ENCODE measurements at places on chromosomes 4 and X.

GRCh38 chr4:182384631-182385091 is 141.5 kb downstream of the TENM3 start:
- DNase-seq: no peak

DNA sequence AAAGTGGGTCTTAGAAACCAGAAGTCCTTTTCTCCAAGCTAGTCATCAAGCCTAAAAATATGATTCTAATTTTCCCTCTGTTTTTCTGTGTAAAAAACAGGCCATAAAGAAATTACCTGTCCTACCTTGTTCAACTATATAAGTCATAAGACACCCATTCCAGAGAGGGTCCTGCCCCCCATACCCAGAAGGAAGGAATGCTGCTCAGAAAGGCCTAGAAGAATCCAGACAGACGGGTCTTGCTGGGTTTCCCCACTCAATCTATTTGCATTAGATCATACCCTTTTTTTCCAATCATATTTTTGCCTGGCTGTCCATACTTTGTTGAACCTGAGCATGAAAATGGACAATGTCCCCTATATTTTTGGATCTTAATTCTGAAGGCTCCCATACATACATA is 16.3 kb upstream of the XAGE2 start:
- DNase-seq: no peak

- DNase-seq: no peak
Measured at GRCh38 chr4:121484633-121485032, 103.8 kb upstream of the QRFPR start.

GRCh38 chrX:118655561-118656246 is 71.7 kb upstream of the IL13RA1 start:
- DNase-seq: no peak

DNA sequence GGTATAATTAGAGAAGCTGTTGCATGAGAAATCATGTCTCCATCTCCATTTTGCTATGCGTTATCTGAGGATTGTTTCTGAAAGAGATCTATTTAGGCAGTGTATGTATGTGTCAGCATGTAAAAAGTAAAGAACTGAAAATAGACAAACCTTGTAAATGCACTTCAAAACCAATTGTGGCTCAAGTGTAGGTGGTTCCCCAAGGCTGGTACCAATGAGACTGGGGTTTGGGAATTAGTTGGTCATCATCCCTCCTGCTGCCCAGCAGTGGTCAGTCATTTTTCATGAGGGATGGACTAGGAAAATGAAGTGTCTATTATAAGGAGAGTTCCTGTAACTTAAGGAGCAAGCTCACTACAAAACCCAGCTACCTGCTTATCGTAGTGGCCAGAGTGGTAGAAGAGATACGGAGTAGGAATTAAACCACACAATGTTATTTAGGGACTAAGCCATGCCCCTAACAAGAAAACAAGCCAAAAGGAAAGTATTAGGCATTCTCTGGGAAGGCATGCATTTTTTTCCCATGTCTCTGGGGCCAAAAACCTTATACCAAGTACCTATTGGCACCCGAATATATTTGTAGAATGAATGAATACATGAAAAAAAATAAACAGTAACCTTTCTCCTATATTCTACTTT is 259.0 kb downstream of the CHIC1 start:
- no peak for DNase-seq

GRCh38 chrX:54695816-54696487 is 102.1 kb downstream of the ITIH6 start:
- DNase-seq: no peak

- DNase-seq: no peak
Measured at GRCh38 chrX:9644335-9644734, 121.3 kb downstream of the GPR143 start.

DNA sequence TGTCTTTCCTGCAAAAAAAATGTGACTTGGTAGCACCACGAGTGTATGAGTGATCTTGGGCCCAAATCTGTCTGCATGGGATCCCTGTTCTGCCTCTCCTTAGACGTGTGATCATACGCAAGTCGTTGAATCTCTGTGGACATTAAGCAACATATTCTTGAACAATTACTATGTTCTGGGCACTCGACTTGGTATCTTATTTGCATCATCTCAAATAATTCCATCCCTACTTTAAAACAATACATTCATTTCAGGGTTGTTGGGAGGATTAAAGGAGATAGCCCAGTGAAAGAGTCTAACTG is 145.4 kb upstream of the CPEB2 start:
- no peak for DNase-seq

- no peak for DNase-seq
Measured at GRCh38 chrX:77595848-77596247, 148.7 kb downstream of the FGF16 start.

DNA sequence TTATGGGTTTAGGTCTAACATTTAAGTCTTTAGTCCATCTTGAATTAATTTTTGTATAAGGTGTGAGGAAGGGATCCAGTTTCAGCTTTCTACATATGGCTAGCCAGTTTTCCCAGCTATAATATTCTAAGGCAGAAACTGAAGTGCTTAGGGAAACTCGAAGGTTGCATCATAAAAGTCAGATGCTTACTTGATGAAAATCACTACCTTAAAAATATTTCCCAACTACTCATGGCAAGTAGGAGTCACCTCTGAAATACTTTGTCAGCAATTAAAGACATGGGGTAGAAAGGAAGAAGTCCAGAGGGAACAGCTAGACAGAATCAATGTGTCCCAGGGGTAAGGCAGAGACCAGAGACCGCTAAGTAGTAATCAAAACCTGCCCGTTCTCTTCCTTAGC is 6.3 kb upstream of the AP1S2 start:
- DNase-seq: no peak

DNA sequence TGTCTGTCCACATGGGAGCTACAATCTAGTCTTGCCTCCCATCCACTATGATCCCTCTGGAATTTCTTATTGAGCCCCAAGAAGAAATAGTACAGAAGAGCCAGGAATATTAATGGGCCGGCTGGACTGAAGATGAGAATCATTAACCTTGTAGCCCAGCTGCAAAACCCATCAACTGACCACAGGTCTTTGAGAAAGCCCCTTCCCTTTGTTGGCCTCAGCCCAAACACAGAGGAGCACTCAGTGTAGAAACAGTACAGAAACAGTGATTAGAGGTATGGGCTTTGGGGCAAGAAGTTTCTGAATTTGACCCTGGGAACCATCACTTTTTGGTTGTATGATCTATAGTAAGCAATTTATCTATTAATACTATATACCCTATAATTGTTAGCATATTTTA is 76.8 kb upstream of the RAB40AL start:
- no peak for DNase-seq

DNA sequence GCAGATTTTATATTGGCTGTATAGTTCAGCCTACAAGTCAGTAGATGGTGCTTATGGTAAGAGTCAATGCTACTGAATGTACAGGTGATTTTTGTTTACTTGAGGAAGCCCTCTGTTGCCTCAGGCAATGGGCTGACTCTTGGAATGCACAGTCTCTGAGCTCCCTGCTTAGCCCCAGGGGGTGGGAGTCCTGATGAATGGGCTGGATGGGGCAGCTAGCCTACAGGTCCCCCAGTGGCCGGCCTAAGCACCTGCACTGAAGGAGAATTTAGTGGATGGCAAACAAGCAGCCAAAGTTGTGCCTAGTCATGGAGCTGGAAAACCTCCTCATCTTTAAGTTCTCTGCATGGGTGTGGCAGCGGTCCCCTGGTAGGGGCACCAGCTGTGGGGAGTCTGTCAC is 101.8 kb upstream of the CXorf51B start:
- DNase-seq: no peak

GRCh38 chrX:136195247-136195646 is 47.9 kb downstream of the FHL1 start:
- DNase-seq: no peak

- DNase-seq: no peak
Measured at GRCh38 chrX:70432936-70433847, 10.1 kb downstream of the GDPD2 start.

GRCh38 chr4:128565565-128566186 is 243.8 kb upstream of the JADE1 start:
- DNase-seq: no peak

DNA sequence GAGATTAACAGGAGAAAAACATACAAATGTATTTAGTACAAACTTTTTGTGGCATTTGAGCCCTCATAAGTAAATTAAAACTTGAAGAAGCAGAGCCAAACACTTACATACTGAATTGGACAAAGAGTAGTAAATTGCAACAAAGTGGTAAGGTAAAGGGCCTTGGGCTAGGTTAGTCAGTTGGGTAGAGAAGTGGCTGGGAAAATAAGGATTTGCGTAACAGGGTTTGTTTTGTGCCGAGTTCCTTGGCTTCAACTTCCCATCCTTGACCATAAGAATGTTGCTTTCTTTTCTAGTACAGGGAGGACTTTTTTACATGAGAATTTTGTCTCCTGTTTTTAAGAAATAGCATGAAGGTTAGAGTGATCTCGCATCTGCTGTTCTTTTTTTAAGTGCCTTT is 33.3 kb upstream of the DSPP start:
- DNase-seq: no peak

GRCh38 chrX:100976211-100976610 is 6.7 kb downstream of the ARL13A start:
- DNase-seq: no peak

DNA sequence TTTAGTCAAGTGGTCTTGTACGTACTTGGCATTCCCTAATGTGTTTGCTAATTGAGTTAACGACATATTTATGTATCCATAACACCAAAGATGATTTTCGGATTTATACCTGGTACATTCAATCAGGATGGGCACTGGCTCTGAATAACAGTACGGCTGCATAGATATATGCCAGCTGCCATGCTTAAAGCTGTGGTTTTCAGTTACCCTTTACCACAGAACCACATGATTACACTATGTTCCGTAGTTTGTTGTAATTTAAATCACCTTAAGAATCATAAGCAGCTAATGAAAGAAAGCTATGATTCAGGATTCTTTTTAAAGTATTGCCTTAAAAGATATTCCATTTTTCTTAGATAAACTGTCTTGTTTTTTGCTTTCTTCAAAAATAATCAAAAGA is 53.6 kb downstream of the FIP1L1 start:
- no peak for DNase-seq

- no peak for DNase-seq
Measured at GRCh38 chrX:70960730-70961129, 29.8 kb upstream of the SLC7A3 start.

DNA sequence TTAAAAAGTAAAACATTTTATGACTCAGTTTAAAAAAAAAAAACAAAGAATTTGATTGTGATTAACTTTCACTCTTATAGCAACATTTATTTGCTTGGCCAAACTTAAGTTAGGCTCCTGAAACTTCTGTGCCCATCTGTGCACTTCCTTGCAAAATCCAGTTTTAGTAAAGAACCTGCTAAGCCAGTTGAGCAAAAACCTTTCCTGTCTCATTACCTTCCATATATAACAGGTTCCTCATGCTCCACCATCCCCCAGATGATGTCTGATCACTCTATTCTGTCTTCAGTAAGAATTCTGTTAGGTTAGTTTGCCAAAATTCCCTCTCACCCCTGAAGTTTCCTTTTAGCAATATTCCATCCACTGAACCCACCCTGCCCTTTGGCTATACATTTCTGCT is 1200.5 kb downstream of the C4orf33 start:
- DNase-seq: no peak

- no peak for DNase-seq
Measured at GRCh38 chr4:55348466-55348865, 2.4 kb downstream of the SRD5A3 start.

DNA sequence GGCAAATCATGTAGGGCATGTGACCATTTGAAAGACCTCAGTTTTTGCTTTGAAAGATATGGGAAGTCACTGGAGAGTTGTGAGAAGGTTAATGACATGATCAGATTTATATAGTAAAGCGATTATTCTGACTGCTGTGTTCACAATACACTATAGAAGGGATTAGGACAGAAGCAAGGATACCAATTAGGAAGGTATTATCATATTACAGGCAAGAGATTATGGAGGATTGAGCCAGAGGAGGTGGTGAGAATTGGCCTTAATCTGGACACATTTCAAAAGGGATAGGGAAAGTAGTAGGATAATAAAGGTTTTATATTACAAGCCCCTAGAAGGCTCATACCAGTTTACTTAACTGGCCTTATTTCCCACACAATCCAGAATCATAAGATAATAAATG is 124.9 kb upstream of the POF1B start:
- DNase-seq: no peak

GRCh38 chr4:143921181-143921580 is 15.8 kb upstream of the GYPE start:
- no peak for DNase-seq

DNA sequence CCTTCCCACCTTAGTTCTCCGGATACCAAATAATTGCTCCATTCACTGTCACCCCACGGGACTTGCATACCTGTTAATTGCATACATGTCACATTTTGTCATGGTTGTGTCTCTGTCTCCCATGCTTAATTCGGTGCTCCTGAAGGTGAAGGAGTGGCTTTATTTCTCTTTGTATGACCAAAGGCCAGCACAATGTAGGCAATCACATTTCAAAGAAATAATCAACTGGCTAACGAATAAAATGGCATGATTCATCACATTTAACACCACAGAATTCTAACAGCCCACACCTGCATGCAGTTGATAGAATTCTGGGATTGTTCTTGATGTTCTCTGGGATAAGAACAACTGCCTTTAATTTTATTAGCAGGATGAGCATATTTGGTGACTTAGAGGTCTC is 59.3 kb downstream of the ATXN3L start:
- no peak for DNase-seq

GRCh38 chrX:136736690-136737089 is 44.0 kb downstream of the ARHGEF6 start:
- no peak for DNase-seq

- no peak for DNase-seq
Measured at GRCh38 chr4:152999346-153000075, 63.4 kb downstream of the FHDC1 start.

DNA sequence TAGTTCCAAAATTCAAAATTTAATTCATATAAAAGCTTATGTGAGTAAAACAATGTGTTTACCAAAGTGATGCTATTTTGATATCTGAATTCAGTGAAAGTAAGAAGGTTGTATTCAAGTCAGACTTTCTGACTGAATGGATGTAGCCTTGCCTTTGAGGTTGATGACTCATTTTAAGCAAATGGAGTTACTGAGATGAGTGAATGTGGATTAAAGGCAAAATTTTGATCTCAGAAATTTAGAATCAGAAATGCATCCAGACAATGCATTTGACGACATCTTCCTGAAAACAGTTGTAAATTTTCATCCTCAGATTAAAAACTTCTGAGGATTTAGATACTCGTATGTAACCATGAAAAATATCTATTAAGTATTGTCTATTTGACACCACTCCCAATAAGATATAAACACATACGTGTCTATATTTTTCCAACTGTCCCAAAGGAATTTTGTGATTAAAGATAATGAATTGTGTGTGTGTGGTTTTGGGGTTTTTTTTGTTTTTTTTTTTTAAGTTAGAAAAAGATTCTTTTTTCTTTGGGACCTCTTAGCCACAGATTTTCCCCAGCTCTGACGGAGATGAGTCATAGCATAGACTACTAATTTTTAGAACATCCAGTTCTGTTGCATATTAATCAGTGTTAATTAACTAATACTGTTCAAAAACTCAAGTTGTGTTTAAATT is 34.4 kb downstream of the NFKB1 start:
- DNase-seq: no peak

- no peak for DNase-seq
Measured at GRCh38 chr4:106297245-106298035, 18.6 kb downstream of the TBCK start.

DNA sequence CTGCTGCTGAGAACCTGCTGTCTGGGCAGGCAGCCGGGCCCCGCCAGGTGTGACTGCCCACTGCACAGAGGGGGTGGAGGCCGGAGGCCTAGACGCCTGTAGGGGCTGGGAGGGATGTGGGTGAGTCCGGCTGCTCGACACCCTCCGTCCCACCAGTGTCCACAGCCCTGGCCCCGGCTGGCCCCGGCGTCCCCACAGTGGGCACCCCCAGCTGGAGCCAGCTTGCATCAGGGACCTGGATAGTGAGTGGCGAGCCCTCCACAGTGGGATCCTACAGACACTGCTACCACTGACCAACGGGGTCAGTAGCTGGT is 34.7 kb upstream of the SPON2 start:
- peak; percentile 1 for DNase-seq
